ENCODE measurements at places on chromosomes 5 and 9. TPM values are rescaled to one million over a fixed set of nuclear protein-coding genes. Genes with fewer than 3 reads are reported as not detected.

DNA sequence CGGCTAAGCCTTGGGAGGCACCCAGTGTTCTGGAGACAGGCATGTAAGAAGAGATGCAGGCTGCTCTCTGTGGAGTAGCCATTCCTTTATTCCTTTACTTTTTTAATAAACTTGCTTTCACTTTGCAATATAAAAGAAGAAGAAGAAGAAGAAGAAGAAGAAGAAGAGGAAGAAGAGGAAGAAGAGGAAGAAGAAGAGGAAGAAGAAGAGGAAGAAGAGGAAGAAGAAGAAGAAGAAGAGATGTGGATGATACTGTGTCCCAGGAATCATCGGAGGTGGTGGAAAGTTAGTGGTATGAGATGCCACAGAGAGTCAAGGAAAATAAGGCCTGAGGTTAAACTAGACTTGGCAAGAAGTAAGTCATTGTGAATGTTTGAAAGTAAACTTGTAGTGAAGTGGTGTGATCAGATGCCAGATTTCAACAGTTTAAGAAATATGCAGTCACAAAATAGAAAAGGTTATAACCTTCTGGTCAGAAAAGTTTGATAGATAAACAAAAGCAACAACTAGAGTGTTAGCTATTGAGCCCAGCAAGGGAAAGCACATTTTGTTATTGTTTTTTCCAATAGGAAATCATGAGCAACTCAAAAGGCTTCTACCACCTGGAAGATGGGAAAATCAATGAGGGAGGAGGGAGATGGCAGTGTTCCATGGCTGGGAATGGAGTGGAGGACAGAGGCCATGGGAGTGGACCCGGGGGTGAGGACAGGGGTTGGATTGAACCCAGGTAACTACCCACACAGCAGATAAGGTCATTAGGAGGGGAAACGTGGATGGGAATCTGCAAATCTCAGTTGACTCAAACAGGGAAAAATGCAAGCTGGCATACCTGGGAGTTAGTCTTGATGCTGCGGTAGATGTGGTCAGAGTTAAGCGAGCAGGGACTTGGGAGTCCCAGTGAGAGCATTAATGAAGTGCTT is 16.8 kb downstream of the AOPEP start:
- no peak for DNase-seq

GRCh38 chr9:130208600-130209347 is 36.6 kb downstream of the NCS1 start:
- no peak for DNase-seq

GRCh38 chr9:126612813-126613641 is 701 bp upstream of the LMX1B start:
- DNase-seq: no peak

GRCh38 chr5:110371725-110372041 is 354.8 kb downstream of the TMEM232 start:
- DNase-seq: no peak

DNA sequence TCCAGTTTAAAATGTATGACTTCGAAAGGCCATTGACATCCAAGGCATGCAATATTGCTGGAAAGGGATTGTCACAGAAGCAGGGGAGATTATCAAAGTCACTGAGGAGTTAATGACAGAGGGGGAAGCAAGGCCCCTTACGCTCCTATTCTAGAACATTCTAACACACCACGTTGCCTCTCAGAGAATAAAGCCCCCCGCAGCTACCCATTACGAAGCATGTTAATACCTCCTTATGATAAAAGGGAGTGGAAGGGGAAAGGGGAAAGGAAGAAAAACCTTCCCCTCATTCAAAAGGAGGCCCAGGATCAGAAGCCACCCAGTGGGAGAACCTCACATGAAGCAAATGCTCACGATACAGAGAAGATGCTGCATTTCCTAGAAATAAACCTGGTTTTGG is 213.6 kb downstream of the DAB2IP start:
- DNase-seq: no peak

DNA sequence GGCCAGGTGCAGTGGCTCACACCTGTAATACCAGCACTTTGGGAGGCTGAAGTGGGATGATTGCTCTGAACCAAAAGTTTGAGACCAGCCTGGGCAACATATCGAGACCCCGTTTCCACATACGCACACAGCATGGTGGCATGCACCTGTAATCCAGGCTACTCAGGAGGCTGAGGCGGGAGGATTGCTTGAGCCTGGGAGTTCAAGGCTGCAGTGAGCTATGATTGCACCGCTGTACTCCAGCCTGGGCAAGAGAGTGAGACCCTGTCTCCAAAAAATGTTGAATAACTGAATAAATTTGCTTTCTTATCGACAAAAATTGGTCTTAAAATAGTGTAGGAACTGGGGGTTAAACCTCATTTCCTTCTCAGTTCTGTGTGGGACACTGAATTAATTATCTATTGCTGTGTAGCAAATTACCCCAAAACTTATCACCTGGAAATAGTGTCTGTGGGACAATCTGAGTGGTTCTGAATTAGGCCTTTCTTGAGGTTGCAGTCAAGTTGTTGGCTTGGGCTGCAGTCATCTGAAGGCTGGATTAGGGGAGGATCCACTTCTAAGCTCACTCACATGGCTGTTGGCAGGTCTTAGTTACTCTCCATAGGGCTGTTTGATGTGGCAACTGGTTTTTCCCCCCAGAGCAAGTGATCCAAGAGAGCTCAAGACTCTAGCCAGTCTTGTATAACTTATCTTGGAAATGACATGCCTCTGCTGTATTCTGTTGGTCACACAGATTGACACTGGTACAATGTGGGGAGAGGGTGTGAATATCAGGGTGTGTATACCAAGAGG is 2.0 kb downstream of the SNX30 start:
- no peak for DNase-seq

GRCh38 chr5:143166661-143167420 is 236.6 kb downstream of the NR3C1 start:
- no peak for DNase-seq

- DNase-seq: no peak
Observed at GRCh38 chr5:119745976-119746375, 116.6 kb downstream of the FAM170A start.

DNA sequence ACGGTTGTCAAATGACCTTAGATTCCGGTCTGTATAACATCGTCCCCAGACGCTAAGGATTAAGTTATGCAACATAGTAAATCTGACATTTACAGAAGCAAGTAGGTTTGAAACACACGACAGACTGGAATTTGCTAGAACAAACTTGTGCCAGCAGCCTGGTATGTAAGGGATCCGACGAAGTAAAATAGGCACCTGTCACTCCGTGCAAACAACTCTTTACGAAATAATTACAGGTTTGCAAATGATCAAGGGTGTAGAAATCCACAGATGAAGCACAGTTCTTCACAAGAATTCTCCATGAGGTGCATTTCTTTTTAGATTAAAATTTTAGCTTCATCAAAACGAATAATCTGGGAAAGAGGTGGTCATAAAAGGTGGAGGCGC is 508 bp downstream of the MOCS2 start:
- DNase-seq: no peak

The PCDHB9 gene
- not detected for total RNA-seq

The HEMGN gene
- total RNA-seq: 0.75 TPM

The PDE6A gene
- not detected for total RNA-seq

The LIFR gene
- not detected for total RNA-seq

The PCDHGA3 gene
- total RNA-seq: not detected

The PRRC1 gene
- 39.6 TPM for total RNA-seq

The EIF4EBP3 gene
- 6.0 TPM for total RNA-seq
